ENCODE measurements at places on chromosomes 7 and 10. TPM values are rescaled to one million over a fixed set of nuclear protein-coding genes. Genes with fewer than 3 reads are reported as not detected.

- no peak for DNase-seq
Observed at GRCh38 chr10:33022090-33022489, 64.1 kb upstream of the ITGB1 start.

DNA sequence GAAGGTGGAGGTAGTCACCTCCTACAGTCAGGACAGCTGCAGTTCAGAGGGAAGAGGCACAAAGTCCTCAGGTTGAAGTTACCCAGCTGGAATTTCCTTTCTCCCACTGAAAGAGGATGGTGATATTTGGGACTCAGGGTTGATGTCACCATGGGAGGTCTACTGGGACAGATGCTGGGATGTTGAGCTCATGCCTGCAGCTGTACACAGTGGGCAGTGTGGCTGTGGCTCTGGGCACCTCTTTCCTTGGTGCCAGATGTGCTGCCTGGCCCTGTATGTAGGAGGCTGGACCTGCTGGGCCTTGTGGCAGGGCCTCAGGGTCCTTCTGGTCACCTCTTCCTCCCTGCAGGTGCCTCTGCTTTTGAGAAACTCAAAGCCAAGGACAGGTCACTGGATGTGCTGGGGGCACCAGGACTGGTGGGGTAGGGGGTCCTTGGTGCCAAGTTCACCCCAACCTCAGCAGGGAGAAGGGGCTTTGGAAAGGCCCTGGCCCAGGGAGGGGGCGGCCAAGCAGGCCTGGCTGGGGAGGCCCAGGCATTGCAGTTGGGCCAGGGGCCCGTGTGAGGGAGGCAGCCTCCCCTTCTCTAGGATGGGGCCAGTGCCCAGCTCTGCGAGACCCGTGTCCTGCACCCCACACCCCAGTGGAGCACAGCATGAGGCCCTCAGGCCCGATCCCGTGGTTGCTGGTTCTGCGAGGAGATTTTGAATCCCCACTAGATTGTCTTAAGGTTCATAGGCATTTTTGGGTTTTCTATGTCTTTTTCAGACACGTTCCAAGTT is 103.1 kb downstream of the BMS1 start:
- DNase-seq, result no peak

GRCh38 chr7:14637968-14638367 is 264.6 kb downstream of the DGKB start:
- DNase-seq, result no peak

DNA sequence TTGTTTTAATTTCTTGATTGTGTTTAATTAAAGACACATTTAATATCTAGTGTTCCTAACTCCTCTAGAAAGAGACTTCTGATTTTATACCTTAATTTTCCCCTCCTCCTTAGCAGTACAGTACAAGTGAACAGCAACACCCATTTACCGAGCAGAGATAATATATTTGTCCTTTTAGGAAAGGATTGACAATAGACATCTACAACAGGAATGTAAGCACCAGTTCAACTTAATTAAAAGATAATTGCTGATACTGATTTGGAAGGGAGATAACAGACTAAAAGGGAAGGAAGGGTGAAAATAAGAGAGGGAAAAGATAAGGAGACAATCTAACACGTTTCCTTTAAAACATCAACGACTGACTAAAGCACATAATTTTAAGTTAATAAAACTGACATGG is 119.3 kb downstream of the SRPK2 start:
- no peak for DNase-seq

DNA sequence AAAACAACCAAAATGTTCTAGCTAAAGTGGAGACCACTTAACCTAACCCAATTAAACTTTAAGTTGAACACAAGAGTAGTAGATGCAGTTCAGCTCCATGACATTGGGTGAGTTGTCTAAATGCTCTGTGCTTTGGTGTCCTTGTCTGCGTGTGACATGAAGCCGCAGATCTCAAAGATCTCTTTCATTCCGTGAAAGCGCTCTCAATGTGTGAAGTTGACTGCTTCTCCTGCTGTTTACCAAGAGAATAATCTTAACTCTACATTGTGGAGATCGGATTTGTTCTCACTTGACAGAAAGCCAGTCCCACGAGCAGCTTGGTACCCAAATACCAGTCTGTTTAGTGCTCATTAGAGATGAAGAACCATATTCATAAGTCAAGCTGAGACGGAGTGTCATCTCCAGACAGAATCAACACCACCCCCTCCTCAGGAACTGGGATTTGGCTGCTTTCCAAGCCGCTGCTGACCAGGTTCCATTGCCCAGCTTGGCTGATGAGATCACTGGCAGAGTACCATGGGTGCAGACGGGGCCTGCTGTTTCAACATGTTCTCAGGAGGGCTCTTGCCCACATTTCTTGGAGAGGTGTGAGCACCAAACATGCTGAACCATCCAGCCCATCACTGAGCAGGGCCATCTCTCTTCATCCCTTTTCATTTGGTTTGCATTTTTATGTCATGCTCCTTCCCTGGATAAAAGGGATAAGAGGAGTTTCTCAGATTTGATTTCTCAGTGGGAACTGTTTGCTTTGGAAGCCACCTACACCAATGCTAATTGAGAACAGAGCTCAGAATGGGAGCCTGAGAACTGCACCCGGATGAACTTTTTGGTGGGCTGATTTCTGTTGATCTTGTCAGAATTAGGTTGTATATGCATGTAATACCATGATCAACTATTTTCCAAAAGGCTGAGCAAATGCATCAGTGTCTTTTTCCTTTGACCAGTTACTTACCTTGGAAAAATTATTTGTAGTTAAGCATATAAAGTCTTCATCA is 95.8 kb upstream of the AGBL3 start:
- DNase-seq, result peak; percentile 53

- DNase-seq, result no peak
Observed at GRCh38 chr7:26680587-26680986, 183.8 kb downstream of the SKAP2 start.

- no peak for DNase-seq
Observed at GRCh38 chr10:37812290-37812689, 45.1 kb downstream of the ZNF248 start.

- no peak for DNase-seq
Observed at GRCh38 chr10:753530-753929, 64.1 kb upstream of the DIP2C start.

DNA sequence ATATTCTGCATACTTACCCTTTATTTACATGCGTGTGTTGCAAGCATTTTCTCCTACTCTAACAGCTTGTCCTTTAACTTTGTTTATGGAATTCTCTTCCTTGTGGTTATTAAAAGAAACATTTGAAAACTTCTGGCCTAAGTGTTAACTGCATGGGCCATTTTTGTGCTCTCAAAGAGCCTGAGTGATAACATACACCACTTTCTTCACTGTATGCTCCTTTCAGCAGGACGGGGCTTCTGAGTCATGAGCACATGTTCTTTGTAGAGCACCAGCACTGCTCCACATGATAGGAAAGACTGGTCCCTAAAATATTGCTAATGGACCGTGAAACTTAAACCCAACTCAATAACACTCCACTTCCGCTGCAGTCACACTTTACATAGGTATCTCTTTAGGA is 1093.6 kb upstream of the GHITM start:
- DNase-seq, result no peak

DNA sequence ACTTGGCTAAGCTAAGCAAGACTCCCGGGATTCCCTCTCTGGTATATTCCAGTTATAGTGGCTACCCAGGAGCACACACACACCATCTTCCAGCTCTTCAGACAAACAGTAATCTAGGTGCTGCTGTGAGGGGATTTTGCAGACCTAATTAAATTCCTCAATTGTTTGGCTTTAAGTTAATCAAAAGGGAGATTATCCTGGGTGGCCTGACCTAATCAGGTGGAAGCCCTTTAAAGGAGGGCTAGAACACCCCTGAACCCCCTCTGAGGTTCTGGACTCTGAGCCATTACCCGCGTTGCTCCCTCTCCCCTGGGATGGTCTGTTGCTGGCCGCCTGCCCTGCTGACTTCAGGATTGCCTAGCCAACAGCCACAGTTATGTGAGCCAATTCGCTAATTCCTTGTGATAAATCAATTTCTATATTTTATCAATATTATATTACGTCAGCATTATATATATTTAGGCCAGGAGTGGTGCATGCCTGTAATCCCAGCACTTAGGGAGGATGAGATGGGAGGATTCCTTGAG is 6.4 kb downstream of the SFXN2 start:
- no peak for DNase-seq

- DNase-seq, result no peak
Observed at GRCh38 chr10:33706746-33707145, 372.3 kb upstream of the NRP1 start.

DNA sequence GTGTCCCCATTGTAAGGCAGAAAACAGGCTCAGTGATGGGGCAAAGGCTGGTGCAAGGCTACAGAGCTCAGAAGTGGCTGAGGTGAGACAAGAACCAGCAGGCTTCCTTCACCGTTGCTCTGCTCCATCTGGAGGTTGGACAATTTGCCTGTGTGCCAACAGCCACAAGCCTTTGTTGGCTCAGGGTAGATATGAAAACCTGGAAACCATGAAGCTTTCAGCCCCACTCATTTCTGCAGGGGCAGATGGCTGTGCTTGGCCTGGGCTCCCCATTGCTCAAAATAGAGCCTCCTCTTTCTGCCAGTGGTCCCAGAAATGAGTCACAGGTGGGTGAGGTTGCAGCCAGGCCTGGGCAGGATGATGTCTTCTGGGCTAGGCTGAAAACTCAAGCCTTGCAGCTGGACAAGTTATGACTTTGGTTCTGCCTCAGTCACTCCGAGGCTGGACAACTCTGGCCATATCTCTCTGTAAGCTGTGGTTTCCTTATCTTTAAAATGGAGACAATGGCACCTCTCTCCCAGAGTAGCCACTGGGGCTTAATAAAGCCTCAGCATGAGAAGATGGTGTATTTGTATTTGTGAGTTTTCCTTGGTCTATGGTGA is 12.2 kb upstream of the ZNF273 start:
- no peak for DNase-seq

DNA sequence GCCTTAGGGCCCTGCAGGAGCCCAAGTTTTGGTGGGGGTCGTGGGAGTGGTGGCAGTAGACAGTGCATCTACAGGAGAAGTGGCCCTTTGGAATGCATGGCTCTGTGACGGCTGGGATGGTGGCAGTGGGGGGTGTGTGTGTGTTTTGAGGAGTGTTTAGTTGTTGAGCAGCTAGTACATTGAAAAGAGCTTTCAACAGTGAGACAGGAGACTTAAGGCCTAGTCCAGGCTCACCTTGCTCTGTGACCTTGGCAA is 27.1 kb downstream of the ZNF775 start:
- no peak for DNase-seq

- DNase-seq, result no peak
Observed at GRCh38 chr10:37685741-37686683, 171.4 kb downstream of the ZNF248 start.

DNA sequence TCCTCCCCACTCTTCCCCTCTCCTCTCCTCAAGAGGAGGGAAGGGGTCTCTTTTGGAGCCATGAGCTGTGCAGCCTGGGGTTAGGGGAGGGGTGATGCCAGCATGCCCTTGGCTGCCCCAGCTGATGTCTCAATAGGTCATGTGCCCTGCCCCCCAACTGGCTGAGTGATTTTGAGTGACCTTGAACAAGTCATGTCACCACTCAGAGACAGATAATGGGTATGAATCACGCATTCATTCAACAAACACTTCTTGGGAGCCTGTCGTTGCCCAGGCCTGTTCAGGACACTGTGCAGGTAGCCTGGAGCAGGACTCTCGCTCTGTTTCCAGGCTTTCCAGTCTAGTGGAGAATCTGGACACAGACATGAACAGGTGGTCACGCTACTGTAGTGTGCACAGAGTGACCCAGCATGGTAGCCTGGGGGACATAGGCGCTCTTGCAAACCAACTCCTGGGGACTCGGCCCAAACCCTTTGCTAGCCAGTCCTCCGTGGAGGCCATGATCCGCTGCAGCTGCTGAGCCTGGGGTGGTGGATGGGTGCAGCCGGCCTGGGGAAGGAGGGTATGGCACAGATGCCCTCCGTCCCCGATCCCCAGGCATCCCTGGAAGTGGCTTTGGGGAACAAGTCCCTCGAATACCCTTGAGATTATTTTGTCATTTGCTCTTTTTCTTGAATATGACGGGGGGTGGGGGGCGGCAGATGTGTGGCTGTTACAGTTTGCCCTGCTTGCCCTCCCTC is 49.6 kb upstream of the PSAP start:
- DNase-seq, result no peak

GRCh38 chr7:12653518-12653917 is 33.9 kb upstream of the ARL4A start:
- no peak for DNase-seq

DNA sequence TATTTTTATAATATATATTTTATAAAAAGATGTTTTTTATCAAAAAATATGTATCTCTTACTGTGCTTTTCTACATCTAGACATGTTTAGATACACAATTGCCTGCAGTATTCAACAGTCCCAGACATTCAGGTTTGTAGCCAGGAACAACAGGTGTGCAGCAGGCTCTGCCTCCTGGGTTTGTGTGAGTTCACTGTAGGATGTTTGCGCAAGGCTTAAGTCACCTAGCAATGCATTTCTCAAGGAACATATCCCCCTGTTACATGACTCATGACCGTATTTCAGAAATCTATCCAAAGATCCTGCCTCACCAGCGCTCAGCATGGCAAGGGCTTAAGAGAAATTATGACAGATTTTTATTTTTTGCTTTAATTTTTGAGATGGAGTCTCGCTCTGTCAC is 41.5 kb downstream of the PITRM1 start:
- no peak for DNase-seq

DNA sequence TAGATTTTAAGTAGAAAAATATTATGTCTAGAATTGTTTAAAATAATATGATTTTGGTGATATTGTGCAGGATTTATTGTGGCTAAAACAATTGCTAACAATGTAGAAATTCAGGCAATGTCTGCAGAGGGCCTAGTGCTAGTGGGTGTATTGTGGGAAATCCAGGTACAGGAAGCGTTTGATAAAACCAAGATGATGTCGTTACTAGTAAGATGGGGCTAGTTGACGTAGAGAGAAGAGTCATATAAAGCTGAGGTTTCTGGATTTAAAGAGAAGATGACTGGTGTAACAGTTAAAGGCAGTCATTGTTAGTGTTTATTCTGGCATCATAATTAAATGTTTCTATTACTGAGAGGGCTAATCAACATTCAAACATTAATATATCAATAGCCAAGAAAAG is 43.5 kb downstream of the ADK start:
- DNase-seq, result no peak

- DNase-seq, result no peak
Observed at GRCh38 chr10:125003146-125003900, 61.4 kb downstream of the ZRANB1 start.

- no peak for DNase-seq
Observed at GRCh38 chr7:105017657-105018365, 3.8 kb downstream of the KMT2E start.

GRCh38 chr7:151276666-151277590 is 28.4 kb upstream of the SMARCD3 start:
- DNase-seq, result peak; percentile 72

GRCh38 chr7:22210355-22210754 is 146.6 kb downstream of the RAPGEF5 start:
- no peak for DNase-seq

DNA sequence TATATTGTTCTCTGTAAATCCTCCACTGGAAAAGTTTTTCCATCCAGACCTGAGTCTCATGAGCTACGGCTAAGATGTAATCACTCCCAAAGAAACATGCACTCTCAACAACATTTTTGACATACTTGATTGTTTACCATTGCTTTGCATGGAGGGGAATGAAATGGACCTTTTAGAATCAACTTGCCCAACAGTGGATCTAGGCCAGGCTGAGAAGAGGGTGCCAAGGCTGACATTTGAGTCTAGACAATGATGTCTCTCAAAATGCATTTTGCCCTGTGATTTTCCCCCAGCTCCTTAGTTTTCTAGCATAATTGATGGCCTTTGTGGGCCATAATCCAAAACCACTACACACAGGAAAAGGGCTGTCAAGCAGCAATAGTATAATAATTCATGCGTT is 297.9 kb upstream of the KLF6 start:
- no peak for DNase-seq

STEAP1B gene
- 0.43 TPM for total RNA-seq

SFR1 gene
- 4.9 TPM for total RNA-seq

LIPF gene
- total RNA-seq, result not detected

SNX8 gene
- total RNA-seq, result 19.1 TPM

TAF3 gene
- total RNA-seq, result 10.4 TPM

FAM180A gene
- 5.9 TPM for total RNA-seq

All from Right ventricle myocardium superior (tissue), 1 donor.